ENCODE measurements at places on chromosomes 11 and 22. TPM values are rescaled to one million over a fixed set of nuclear protein-coding genes. Genes with fewer than 3 reads are reported as not detected.
A peak's percentile ranks its signal among the peaks of the same experiment; 100 is the strongest.

DNA sequence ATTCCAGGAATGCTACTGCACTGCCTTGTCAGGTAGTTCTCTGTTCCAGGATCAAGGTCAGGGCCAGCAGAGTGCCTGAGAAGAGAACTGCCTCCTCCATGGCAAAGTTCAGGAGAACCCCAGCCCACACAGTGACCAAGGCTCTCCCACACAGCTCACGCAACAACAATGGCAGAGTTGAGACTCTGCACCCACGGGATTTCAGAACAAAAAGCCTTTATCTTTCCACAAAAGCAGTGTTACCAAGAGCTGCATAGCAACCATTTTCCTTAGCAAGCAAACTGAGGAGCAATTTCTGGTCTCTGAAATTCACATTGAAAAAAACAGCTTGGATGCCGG is 11.1 kb downstream of the PLAAT3 start:
- DNase-seq, result no peak

MUC5AC gene
- total RNA-seq, result 0.25 TPM

DNA sequence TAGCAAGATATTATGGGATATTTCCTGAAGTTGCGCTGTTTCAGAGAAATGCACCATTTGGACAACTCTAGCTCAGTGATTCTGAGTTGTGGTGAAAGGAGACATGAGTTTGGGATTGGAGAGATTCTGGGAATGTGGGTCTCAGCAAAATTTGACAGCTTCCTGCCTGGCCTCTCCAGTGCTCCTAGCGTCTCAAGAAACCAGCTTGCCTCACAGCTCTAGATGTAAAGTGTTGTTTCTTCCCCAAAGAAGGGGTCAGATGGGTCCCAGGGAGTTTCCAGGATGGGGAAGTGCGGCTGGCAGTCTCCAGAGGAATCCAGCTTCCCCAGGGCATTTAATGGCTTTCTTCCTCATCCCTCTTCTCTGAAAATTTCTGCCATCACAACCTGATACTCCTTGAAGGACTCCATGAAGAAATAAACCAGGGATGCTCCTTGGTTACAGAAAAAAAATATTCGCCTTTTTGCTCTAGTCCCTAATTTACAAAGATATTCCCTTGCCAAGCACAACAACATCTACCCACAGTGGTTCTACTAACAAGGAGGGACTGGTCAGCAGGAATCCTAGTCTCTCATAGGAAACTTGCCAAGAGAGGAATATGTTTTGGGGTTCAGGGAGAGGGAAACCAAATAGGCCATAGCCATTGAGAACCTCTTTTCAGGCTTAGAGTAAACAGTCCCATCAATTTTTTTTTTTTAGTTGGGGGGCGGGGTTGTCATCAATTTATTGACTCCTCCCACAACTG is 185.4 kb upstream of the E2F8 start:
- DNase-seq, result no peak

DNA sequence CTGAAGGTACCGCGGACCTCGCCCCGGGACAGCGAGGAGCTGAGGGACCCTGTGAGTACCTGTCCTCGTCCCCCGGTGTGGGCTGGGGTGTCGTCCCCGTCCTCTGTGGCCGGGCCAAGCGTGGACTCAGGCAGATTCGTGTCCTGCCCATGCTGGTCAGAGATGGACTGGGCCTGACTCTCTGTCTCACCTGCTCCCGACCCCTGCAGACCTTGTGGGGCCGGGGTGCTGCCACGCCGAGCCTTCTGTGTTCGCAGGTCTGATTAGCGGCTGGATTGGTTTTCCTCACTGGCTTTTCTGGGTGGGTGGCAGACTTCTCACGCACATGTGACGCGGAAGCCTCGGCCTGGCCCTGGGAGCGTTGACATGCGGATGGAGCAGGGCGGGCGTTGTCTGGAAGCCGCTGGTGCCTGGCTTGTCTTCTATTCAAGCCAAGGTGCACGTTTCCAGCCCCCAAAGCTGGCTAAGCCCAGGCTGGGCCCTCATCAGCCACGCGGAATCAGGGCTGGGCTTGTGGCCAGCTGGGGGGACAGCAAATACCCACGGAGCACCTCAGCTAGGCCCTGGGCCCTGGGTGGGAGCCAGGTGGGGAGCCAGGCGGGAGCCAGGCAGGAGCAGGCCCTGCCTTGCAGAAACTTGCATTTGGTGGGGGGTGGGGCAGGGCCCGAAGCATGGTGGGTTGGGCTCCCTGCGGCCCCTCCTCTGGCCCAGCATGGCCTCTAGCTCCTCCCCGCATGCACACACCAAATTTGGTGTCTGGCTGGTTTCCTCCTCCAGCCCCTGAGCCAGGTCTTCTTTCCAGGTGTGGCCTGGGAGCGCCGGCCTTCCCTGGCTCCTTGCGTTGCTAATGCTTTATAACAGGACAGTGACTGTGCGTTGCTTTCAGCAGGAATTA is 7.0 kb downstream of the GRAMD4 start:
- DNase-seq, result no peak

NPTXR gene
- 12.8 TPM for total RNA-seq

DNA sequence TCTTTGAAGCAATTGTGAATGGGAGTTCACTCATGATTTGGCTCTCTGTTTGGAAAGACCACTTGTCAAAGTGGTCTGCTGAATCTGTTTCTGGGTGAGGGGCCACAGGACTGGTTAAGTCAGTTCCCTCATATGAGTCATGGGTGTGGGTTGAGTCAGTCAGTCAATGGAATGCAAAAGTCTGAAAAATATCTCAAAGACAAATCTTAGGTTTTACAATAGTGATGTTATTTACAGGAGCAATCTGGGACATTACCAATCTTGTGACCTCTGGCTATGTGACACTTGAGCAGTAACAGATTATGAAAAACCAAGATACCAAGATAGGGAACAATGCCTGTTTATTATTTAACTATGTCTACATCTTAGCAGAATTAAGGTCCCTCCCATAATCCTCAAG is 311.6 kb downstream of the AASDHPPT start:
- DNase-seq, result peak; percentile 52

- no peak for DNase-seq
Observed at GRCh38 chr11:17102462-17102861, 25.0 kb upstream of the RPS13 start.

GRCh38 chr11:33551051-33551450 is 149.6 kb downstream of the C11orf91 start:
- no peak for DNase-seq

CHRDL2 gene
- total RNA-seq, result 2.5 TPM

TBX10 gene
- total RNA-seq, result not detected

DGCR8 gene
- 53.1 TPM for total RNA-seq

C11orf91 gene
- not detected for total RNA-seq

DNA sequence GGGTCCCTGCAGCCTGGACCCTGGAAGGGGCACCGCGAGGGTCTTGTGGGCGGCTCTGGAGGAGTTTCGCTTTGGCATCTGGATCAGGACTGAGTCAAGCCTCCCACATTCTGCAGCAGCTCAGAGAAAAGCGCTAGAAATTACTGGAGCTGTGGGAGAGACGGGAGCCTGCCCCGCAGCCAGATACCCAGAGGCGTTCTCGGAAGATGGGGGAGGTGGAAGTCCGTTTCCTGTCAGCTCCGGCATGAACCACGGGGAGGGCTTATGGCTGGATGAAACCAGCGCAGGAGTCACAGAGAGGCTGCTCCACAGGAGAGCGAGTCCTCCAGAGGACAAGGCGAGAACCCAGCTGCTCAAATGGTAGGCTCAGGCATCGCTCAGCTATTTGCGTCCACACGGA is 379.3 kb downstream of the OPCML start:
- DNase-seq, result no peak

TEX54 gene
- 0.95 TPM for total RNA-seq

RHOG gene
- 36.9 TPM for total RNA-seq

- DNase-seq, result no peak
Observed at GRCh38 chr22:25413620-25414019, 150.9 kb upstream of the GRK3 start.

- DNase-seq, result no peak
Observed at GRCh38 chr11:114358716-114359115, 41.6 kb downstream of the C11orf71 start.

BAD gene
- total RNA-seq, result 51.6 TPM

DNA sequence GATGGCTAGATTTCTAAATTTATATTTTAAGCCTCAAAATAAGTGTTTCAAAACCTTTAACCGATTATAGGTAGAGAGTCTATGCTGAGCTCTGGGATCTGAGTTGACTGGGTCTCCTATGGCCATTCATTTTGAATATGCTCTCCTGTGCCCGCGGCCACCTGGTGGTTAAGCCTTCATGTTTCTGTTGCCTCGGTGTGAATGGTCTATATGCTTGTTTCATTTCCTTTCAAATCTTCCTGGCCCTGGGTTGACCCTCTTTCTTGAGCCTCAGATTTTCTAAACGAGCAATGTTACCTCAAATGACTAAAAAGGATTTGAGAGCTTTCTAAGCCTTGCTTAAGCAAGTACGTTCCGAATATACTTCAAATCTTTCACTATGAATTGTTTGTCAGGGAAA is 789.4 kb upstream of the KIRREL3 start:
- peak; percentile 60 for DNase-seq

TREH gene
- not detected for total RNA-seq

- DNase-seq, result no peak
Observed at GRCh38 chr22:37970864-37971263, 13.5 kb downstream of the SOX10 start.

F2 gene
- total RNA-seq, result 60.0 TPM

GRCh38 chr11:73463359-73463758 is 87.2 kb downstream of the RELT start:
- no peak for DNase-seq

- DNase-seq, result peak; percentile 66
Observed at GRCh38 chr11:134207538-134208239, 16.1 kb downstream of the NCAPD3 start.

DNA sequence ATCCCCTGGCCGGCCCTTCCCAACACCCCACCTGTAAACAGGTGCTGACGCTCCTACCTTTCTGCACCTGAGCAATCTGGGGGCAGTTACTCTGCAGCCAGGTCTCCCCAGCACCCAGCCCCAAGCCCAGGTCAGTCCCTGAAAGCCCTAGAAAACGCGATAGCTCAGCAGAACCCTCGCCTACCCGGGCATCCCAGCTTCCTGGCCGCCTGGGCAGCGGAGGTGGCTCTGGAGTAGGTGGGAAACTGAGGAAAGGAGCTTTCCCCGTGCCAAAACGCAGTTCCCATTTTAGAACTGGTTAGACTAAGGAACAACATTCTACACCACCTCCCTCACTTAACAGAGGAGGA is 445 bp downstream of the SYTL2 start:
- peak; percentile 46 for DNase-seq

OR52I1 gene
- not detected for total RNA-seq

DNA sequence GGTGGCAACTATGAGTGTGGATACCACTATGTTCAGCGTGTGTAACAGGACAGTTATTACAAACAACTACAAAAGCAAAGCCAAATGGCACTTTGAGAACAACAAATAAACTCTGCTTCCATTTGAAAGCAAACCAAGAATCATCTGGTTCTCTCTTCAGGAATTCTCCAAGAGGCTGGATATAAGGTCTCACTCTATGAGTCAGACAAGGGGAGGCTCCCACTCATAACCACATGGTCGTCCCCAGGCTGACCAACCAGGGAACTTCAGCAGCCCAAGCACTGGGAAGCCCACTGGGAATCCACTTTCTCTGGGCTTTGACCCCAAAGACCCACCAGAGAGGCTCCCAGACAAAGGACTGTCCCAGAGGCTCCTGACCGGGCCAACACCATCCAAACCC is 35.3 kb downstream of the DGCR2 start:
- no peak for DNase-seq

DNA sequence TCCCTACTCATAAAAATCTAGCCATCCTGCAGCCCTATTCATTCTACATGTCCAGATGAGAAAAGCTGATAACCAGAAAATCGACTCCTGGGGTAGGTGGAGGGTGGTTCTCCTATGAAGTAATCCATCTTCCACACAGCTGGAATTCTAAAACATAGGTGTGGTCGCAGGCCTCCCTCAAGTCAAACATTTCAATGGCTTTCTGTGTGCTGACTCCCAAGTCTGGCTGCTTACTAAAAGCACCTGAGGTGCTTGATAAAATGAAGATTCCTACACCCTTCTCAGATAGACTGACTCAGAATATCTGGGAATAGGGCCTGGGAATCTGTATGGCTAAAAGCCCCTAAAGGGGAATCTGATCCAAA is 26.1 kb downstream of the IRAG1 start:
- DNase-seq, result no peak

DNA sequence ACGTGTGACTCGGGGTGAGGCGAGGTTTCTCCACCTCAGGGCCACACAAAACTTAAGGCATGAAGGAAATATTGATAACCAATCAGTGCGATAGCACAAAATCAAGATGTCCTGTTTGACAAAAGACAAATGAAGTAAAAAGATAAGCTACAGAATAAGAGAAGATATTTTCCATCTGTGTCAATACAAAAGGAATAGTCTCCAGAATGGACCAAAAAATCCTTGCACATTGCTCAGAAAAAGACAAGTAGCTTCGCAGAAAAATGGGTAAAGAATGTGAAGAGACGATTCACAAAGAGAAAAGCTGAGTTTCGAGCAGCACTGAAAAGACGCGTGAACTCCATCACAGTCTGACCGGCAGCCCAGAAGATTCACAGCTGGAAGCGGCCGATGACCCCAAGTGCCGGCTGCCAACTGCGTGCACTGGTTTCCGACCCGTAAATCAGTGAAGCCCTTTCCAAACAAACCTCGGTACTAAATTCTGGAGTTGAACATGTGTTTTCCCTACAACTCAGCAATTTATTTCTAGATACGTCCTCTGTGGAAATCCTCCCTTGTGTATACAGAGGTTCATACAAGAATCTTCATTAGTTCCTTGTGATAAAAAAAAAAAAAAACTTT is 308.4 kb downstream of the BRD1 start:
- DNase-seq, result no peak

- DNase-seq, result peak; percentile 31
Observed at GRCh38 chr11:71213696-71214552, 38.5 kb downstream of the SHANK2 start.

ABCC8 gene
- not detected for total RNA-seq

MIAT gene
- total RNA-seq, result 0.41 TPM

DNA sequence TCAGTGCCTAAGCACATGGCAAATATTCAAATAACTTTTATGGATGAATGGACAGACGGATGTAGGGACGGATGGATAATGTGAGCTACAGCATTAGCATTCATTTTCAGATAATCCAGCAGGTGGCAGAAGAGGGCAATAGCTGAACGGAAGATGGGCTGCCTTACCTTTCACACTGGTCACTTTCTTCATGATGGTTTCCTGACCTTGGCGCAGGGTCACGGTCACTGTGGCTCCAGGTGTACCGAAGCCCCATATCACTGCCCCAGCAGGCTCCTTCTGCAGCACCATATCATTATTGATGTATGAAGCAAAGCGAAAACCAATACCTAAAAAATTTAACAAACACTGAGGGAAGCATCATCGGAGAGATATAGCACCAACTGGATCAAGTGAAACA is 4.3 kb downstream of the SIAE start:
- DNase-seq, result peak; percentile 68
